Esophagus squamous epithelium (tissue), 5 donors: ENCODE measurements at places on chromosomes 3 and 15. TPM values are rescaled to one million over a fixed set of nuclear protein-coding genes. Genes with fewer than 3 reads are reported as not detected.

Gene DCLK3
- not detected for total RNA-seq

Gene DUOXA2
- total RNA-seq = 6.3 TPM

Gene SLC24A5
- total RNA-seq = not detected

Gene CCR1
- total RNA-seq = 0.45 TPM

Gene PIGBOS1
- total RNA-seq = 13.5 TPM

Gene SKOR1
- total RNA-seq = 0.76 TPM

Gene SLC12A8
- 14.8 TPM for total RNA-seq

Gene HIGD1A
- 187 TPM for total RNA-seq

Gene TTLL13
- not detected for total RNA-seq

GRCh38 chr3:187739094-187739560, 6.1 kb downstream of the BCL6 start:
- no peak for DNase-seq

- DNase-seq = no peak
Observed at GRCh38 chr3:166456286-166456685, 619.1 kb upstream of the BCHE start.

- DNase-seq = no peak
Observed at GRCh38 chr15:39963786-39964185, 29.9 kb downstream of the EIF2AK4 start.

DNA sequence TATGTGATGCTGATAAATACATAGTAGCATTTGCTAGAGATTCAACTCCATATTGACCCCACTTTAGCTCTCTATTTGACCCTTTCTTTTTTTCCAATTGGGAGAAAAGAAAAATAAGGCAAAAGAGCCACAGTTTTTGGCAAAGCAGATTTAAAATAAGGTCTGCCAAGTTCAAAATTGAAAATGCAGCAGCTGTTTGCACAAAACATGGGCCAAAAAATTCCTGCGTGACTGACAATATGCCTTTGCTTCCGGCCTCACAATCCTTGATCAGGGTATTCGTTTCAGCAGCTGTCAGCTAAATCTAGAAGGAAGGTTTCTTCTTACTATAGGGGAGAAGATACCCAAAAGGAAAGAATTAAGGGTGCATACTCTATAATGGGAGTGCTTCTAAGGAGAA, 563.5 kb upstream of the CCDC54 start:
- DNase-seq = no peak

DNA sequence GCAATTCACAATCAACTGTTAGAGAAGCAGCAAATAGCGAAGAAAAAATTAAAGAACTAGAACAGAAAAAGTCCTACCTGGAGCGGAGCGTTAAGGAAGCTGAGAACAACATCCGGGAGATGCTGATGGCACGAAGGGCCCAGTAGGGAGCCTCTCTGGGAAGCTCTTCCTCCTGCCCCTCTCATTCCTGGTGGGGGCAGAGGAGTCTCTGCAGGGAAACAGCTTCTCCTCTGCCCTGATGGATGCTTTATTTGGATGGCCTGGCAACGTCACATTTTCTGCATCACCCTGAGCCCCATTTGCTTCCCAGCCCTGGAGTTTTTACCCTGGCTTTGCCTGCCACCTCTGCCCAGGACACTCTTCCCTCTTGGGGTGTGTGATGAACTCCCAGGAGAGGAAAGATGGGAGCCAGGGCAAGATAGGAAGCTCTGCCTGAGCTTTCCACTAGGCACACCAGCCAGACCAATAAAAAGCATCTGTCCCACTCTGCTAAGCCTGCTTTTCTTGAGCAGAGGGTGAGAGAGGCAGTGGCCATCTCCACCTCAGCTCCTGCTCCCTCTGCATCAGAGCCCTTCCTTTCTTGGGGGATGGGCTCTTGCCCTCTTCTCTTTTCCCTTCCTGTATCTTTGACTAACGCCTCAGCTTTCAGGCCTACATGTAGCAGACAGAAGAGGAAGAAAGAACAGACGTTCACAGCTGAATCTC, 39.4 kb downstream of the PPARG start:
- DNase-seq = no peak

- no peak for DNase-seq
Observed at GRCh38 chr15:30919877-30920550, 16.3 kb downstream of the FAN1 start.

DNA sequence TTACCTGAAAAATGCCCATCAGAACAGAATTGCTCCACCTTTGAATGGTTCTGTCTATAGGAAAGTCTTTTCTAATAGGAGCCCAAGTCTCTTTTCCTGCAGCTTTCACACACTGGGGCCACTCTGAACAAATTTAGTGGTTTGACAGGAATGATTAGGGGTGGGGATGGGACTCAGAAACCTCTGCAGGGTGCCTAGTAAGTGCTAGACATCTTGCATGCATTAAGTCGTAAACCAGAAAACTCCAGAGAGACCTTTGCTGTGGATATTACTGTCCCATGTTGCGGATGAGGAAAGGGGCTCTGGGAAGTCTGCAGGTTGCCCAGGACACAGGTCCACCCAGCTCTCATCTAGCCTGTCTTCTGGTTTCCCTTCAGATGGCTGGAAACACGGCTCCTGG, 189.7 kb downstream of the OPA1 start:
- no peak for DNase-seq

- DNase-seq = no peak
Observed at GRCh38 chr3:39279745-39280517, at the start of gene CX3CR1. Gene CX3CR1, minus strand, starts transcription at chr3:39280036. Its CDS starts 13,527 bp downstream, at chr3:39266509.

- no peak for DNase-seq
Observed at GRCh38 chr15:29811691-29812383, 10.4 kb downstream of the TJP1 start.

- no peak for DNase-seq
Observed at GRCh38 chr3:12400616-12401194, 83.6 kb upstream of the TSEN2 start.

GRCh38 chr15:47718497-47719437, 1.5 kb downstream of the SEMA6D start:
- DNase-seq = no peak

DNA sequence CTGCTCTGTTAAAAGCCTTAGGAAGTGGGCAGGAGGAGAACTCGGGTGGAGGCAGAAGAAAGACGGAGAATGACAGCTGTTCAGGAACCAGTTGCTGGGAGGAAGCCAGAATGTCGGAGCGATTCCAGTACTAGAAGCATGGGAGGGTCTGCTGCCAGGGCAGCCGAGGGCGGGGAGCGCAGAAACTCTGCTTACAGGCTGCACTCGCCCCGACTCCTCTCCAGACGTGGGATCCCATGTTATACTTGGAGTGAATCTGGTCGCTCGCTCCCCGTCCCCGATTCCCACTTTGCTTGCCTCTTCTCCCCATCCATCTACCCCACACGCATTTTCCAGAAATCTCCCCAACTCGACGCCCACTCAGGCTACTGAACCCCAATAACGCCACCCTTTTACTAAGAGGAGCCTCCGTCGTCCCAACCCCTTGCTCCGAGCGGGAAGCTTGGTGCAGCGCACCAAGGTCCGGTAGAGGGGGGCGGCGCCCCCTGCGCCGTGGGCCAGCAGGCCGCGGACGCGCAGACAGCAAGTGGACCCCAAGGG, 665 bp downstream of the GATM start:
- DNase-seq = no peak

GRCh38 chr3:31371484-31372177, 161.1 kb upstream of the STT3B start:
- no peak for DNase-seq

GRCh38 chr3:43733459-43734384, 43.0 kb downstream of the ABHD5 start:
- no peak for DNase-seq

DNA sequence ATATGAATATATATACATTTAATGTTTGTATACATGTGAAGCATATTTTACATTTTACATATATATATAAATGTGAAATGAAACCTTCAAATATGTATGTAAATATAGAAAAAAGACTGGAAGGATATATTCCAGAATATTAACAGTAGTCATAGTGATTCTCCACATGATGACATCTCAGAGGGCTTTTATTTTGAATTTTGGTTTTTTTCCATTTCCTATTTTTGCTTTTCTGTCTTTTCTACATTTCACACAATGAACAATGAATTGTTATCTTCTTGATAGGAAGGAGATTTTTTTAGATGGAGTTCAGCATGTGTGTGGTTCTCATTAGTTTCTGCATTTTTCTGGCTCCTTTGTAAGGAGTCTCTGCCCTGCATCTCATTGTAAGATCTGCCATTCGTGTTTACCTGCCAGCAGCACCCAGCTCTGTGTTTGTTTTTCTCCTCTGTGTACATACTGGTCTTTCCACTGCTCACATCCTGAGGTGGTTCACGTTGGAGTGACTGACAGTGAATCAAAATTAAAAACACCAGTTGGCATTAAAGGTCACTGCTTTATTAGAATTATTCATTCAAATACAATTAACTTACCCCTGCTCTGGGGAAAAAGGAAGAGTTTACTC, 425.3 kb upstream of the MDFIC2 start:
- no peak for DNase-seq

- DNase-seq = no peak
Observed at GRCh38 chr3:150480877-150481276, 65.4 kb downstream of the SERP1 start.

- DNase-seq = no peak
Observed at GRCh38 chr15:44092221-44092620, 102.8 kb downstream of the FRMD5 start.
